ENCODE measurements at places on chromosomes 3 and 15.
A peak's percentile ranks its signal among the peaks of the same experiment; 100 is the strongest.

DNA sequence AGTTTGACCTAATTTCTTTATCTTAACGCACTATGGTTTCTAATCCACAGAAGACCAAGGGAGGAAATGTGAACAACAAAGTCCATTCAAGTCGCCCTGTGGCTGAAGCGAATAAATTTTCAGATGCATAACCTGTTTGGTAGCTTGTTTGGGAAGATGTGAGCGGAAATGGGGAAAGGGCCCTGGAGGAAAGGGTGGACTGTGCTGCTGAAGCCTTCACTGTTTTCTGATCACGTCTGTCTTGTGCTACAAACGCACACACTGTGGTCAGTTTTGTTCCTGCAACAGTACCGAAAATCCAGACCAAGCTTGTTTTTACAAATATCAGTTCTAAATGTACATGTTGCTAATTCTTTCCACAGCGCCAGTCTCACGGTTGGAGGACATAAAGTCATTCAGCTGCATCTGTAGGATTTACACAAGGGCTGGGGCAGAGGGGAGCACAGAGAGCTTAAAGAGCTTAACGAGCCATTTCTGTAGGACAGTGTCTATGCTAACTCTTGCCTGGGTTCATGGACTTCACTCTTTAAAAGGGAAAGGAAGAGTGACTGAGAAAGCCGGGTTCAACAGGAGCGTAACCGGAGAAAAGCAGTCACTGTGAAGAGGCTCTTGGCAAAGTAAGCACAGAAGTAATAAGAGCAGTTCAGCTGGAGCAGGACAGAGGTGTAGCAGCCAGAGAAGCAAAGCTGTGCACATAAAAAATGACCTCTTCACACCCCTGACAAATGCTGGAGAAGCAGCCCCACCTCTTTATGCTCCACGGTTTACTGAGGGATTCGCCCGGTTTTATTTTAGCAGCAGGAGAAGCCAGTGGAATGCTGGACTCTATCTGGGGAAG, 66.6 kb downstream of the USF3 start:
- DNase-seq = no peak

- peak; percentile 98 for DNase-seq
Measured at GRCh38 chr3:184176377-184177330, 2.0 kb downstream of the AP2M1 start.

DNA sequence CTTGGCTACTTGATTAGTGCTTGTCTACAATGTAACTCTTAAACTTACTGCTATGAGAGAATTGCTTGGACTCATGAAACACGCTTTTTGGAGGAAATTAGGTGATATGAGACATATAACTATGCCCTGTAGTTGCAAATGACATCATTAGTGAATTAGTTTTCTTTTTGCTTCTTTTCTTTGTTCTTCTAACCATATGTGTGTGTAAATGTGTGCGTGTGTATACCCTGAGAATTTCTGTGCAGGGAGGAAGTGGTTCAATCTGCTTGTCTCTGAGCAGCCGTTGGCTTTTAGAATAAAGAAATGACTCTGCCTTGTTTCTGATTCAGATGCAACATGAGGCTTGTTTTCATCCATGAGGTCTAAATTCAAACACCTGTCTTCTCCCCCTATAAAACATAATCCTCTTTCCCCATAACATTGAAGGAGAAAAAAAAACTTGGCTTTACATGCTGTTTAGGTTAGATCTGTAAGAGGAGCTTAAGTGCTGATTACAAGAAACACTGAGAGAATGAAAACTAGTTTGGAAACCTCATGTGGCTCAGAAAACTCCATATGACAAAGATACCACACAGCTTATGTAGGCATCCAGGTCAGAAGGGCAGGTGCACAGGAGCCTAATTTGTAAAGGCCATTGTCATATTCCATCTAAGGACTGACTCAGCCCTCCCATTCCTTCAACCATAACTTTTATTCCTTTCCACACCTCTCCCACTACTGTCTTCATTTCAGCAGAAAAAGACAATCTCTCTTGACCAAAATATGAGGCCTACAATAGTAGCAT, 30.5 kb upstream of the BLM start:
- no peak for DNase-seq

GRCh38 chr15:85174521-85174920, 192.9 kb downstream of the PDE8A start:
- no peak for DNase-seq

DNA sequence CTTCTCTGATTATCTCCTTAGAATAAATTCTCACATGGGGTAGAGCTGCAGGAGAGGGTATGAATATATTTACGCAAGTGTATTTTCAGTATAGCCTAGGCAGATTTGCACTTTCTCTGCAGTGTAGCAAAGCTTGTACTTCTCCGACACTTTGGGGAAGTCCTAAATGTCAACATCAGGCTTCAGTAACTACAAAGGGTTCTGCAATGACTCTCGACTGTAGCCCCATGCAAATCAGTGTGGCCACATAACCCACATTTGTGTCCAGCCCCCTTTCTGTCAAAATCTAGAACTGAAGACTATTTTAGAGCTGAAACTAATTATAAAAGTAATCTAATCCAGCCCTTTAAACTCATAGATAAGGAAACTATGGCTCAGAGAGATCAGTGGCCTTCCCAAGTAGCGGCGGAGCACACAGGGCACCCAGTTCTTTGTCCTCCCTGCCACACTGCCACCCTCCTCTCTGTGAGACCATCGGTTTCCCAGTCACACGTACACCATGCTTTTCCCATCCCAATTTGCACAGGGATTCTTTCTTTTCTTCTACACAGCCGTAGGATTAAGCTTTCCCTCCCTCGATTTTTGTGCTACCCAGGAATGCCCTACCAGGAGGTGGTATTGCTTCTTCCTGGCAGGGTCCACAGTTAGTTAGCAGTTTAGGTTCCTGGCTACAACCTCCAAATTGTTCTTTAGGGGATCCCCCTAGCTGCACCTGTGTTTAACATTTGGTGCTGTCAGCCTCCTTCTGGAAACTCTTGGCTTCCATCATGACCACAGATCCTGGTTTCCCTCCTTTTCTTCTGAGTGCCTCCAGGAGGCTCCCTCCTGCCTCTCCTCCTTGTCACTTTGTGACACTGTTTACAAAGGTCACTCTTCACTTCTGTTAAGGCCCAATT, 22.9 kb downstream of the MRAS start:
- no peak for DNase-seq

GRCh38 chr15:38559131-38559530, 5.5 kb downstream of the RASGRP1 start:
- no peak for DNase-seq

DNA sequence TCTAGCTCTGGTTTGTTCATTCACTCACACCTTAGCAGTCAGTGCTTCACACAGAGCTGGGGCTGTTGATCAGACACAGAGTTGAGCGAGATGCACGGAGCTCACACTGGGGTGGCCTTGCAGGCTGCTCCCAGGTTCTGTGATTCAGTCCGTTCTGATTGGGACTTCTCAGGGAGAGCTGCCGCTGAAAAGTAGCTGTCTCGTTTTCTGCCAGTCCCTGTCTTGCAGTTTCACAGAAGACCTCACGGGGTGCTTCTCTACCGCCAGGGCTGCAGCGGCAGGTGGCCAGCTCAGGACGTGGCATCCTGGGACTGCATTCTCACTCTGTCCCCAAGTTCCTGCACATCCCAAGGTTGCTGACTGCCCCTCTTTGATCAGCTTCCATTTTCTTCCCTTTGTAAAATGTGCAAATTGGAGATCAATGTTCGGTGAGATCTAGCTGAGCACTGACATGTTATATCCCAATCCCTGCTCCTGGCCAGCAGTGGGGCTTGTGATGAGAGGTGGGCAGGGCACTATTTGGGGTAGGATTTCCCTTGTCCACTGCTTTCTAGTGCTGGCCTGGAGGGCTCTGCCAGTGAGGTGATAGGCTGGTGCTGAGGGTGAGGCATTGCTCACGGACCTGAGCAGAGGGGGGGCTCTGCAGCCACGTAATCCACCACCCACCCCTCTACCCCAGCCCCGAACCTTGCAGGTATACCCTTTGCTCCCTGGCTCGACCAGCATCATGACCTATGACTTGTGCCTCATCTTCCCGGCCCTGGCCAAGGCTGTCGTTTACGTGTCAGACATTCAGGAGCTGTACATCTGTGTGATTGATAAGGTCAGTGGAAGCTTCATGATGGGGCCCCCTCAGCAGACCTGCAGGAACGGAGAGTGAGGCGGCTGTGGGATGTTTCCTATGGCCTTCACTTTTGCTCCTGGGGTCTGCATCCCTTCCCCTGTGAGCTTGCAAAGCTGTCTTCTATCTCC, 5.3 kb upstream of the TXNRD3 start:
- peak; percentile 71 for DNase-seq

DNA sequence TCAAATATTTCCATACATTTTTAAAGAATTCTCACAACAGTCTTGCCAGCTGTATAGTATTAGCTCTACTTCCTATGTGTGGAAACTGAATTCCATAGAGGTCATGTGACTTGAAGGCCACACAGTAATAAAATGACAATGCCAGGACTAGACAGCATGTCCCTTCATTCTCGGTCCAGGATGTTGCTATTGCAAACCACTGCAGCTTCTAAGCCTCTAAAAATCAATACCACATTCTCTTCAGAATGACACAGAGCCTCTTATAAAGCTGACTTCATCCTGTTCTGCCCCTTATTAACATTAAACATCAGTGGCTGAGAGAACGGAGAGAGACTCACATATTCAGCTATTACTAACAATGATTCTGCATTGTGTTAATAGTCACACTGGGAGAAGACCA, 240.3 kb upstream of the PEX5L start:
- no peak for DNase-seq

GRCh38 chr3:16338999-16339398, 74.0 kb downstream of the OXNAD1 start:
- no peak for DNase-seq

GRCh38 chr3:61936344-61936937, 375.1 kb downstream of the PTPRG start:
- DNase-seq = peak; percentile 84

- no peak for DNase-seq
Measured at GRCh38 chr15:71212146-71212545, 96.9 kb downstream of the THSD4 start.

DNA sequence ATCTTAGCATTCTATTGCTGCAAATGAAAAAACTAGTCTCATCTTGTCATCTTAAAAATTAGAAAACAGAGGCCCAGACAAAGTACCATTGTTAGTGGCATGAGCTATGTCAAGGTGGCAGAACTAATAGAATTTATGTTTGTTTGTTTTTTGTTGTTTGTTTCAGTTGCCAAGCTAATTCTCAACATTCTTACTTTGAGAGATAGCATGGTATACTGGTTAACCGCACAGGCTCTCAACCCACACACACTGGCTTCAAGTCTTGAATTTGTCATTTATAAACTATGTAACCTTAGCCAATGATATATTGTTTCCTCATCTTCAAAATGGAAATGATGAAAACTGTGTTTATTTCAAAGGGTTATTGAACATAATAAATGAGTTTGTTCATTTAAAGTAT, 367.6 kb upstream of the PLSCR5 start:
- DNase-seq = no peak

GRCh38 chr3:132789959-132790358, 67.8 kb upstream of the NPHP3 start:
- DNase-seq = no peak

- peak; percentile 91 for DNase-seq
Measured at GRCh38 chr15:75036212-75036616, 12.8 kb downstream of the PPCDC start.

DNA sequence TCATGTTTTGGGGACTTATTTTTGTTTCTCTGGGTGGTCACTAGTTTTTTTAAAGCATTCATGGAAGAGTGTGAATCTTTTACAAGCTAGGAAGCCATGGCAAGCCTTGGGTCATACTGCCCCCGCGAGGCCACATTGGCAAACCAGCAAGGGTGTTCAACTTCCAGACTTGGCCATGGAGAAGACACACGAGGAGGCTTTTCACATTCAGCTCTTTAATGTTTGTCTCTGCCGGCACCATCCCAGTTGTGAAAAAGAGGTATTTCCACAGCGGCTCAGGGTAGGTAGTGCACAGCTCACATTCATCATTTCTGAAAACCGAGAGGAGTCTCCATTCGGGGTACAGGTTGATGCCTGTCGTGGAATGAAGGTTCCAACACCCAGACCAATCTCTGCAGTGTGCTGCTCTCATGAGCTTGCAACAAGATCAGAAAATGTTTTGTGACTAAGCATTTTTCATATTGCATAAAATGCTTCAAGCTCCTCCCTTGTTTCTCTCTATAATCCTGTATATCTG, 7.7 kb downstream of the CCR5 start:
- DNase-seq = peak; percentile 91

DNA sequence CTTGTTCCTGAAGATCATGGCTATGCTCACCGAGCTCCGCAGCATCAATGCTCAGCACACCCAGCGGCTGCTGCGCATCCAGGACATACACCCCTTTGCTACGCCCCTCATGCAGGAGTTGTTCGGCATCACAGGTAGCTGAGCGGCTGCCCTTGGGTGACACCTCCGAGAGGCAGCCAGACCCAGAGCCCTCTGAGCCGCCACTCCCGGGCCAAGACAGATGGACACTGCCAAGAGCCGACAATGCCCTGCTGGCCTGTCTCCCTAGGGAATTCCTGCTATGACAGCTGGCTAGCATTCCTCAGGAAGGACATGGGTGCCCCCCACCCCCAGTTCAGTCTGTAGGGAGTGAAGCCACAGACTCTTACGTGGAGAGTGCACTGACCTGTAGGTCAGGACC, 35.2 kb downstream of the NR1I2 start:
- DNase-seq = peak; percentile 48

DNA sequence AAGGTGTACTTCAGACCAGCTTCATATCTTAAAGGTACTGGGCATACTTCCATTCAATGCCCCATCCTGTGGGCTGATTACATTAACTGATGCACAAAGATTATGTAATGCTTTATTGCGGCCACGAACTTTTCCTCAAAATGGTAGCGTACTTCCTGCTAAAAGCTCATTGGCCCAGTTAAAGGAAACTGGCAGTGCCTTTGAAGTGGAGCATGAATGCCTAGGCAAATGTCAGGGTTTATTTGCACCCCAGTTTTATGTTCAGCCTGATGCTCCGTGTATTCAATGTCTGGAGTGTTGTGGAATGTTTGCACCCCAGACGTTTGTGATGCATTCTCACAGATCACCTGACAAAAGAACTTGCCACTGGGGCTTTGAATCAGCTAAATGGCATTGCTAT, 3.4 kb downstream of the SKIL start:
- DNase-seq = no peak

- DNase-seq = peak; percentile 58
Measured at GRCh38 chr15:78850941-78851755, 21.5 kb upstream of the MORF4L1 start.

DNA sequence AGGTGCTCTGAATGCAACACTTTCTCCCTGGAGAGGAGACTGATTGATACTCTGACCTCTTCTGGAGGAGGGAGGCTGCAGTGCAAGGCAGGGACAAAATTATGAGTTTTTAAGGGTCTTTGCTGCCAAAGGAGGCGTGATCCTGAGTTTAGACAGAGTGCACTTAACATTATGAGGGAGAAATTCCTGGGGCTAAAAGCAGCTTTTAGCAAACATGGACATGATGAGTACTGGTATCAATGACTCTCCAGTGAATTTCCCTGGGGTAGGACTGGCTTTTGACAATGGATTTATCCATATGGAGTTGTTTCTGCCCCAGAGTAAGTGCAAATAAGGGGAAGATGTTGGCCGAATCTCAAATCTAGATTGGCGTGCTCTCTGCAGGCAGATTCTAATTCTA, 133.1 kb downstream of the THSD4 start:
- DNase-seq = no peak

GRCh38 chr15:48974882-48975281, 11.2 kb upstream of the SHC4 start:
- DNase-seq = peak; percentile 71

GRCh38 chr3:52056521-52056967, at the start of gene DUSP7:
Gene DUSP7 (minus strand): TSS chr3:52056571. CDS start chr3:52056366, 205 bp downstream.
- peak; percentile 81 for DNase-seq
